Stimulated activated CD4-positive, alpha-beta T cell treated with anti-CD3 and anti-CD28 coated beads, Interleukin-1b, Interleukin-23, amount 100 ng/mL, for 1 hour (primary cell): ENCODE measurements at places on chromosomes 7 and 10.

DNA sequence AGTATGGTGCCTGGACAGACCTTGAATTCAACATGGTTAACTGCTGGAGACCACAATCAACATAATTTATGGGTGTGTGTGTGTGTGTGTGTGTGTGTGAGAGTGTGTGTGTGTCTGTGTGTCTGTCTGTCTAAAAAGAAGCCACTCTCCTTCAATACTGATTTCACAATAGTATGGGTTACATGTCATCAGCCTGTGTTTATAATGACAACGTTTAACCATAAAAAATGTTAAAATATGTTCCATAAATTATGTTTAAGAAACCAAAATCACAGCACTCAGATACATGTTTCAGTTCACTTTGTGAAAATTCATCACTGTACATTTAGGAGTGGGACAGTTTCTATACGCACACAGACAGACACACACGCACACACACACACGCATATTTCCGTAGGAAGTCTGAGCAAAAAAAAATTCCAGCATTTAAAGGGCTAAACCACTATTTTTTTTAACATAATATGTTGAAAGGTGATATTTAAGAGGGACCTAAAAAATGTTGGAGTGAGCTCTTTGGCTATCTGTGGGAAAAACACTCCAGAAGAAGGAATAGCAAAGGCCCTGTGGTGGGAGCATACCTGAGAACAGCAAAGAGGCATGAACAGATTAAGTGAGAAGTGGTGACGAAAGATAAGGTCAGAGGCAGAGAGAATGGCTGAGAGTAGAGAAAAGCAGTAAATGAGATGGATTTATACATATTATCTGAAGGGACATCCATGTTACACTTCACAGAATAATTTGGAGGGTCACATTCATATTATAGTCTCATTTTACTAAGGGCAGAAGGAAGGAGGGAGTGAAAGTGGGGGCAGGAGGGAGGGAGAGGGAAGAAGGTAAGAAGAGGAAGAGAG lies 10.9 kb downstream of the PDZD8 start:
- no peak for DNase-seq

DNA sequence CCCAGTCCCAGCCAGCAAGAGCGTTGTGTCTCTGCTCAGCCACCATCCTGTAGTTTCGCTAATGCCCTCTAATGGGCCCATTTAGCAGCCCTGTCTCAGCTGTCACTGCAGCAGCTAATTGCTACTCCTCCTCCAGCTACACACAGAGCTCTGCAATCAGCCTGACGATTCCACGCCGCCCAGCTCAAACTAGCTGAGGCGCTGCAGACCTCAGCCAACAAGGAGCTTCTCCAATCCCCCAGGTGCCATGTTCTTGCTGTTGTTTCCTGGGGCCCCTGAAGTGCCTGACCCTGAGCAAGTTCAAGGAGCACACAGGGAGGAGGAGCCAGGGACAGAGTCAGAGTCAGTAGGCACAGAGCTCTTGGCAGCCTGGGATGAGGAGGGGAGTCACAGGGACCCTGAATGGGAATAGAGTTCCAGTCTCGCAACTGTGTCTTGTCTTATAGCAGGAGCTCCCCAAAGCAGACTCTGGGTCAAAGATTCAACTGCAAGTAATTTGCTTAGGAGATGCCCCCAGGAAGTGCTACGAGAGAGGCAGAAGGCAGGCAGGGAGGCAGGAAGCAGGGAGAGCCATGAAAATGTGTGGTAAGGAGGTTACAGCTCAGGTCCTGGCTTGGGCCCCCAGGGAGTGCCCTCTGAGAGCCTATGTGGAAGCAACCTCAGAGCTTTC lies 135.8 kb upstream of the UNC5B start:
- no peak for DNase-seq

GRCh38 chr7:141975806-141976523 lies 2.4 kb upstream of the TAS2R38 start:
- peak; percentile 60 for DNase-seq

DNA sequence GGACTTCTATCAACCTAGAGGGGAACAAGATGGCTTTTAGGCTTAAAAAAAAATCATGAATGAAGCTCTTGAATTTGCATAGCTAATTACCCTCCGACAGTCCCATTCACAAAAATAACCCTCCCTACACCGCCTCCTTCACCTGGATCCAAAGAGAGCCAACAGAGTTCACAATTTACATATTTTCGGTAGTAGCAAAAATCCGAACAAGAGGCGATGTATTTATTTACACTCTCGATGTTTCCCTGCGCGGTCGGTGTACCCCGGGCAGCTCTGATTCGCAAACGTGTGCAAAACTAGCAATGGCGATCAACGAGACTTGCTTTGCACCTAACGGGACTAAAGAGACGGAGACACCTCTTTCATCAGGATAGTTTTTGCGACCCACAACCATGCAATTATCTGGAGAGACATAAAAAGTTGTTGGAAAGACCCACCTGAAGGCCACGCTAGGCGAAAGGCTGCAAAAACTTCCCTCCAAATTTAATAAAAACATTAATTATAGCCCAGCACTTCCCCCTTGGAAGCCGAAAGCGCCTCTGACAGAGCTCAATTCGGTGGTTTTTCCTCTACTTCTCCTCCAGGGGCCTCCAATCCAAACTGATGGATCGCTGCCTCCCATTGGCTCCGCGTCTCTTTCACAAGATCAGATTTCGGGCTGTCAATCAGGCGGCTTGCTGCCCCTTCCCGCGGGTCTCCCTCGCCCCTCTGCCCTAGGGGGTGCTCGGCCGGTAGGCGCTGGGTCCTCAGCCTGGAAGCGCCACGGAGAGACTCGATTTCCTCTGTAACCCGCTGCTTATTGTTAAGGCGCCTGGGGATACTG lies at the start of gene ETV1:
ETV1 (minus strand) TSS at position 541 of the 823 bp plus-strand sequence. CDS start 614 bp downstream, outside the sequence.
- no peak for DNase-seq

DNA sequence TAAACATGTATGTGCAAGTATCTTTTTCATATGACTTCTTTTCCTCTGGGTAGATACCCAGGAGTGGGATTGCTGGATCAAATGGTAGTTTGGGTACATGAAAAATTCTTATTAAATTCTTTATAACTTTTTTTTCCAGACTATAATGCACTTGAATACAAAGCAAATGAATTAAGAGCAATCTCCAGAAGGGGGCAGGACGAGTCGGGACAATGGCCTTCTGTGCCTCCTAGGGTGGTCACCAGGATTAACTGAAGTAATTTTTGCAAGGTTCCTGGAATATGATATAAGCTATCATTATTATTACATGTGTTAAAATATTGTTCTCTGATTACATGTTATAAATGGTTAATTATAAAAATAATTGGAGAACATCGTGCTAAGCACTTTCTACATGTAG lies 127.2 kb downstream of the PPP1R17 start:
- DNase-seq: no peak

- no peak for DNase-seq
Measured at GRCh38 chr7:18872344-18872743, 245.1 kb downstream of the TWIST1 start.

DNA sequence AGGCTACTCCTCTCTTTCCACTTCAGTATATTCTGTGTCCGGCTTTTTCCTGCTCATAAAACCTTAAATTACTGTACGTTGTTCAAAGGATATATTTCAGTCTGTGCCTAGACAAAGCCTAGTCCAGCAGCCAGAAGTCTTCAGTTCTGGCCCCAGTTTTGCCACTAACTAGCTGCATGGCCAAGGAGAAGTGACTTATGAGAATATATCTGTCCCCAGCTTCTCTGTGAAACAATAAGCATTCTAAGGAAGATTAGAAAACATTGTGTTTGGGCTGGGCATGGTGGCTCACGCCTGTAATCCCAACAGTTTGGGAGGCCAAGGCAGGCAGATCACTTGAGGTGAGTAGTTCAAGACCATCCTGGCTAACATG lies 105.0 kb upstream of the HDAC9 start:
- DNase-seq: no peak

GRCh38 chr7:13904689-13905088 lies 84.8 kb downstream of the ETV1 start:
- DNase-seq: no peak

- no peak for DNase-seq
Measured at GRCh38 chr7:80666376-80666775, 27.9 kb downstream of the CD36 start.

GRCh38 chr7:39164887-39165286 lies 187.2 kb downstream of the POU6F2 start:
- DNase-seq: no peak
